ENCODE measurements at places on chromosomes 7 and 10. TPM values are rescaled to one million over a fixed set of nuclear protein-coding genes. Genes with fewer than 3 reads are reported as not detected.

Gene KCNK18
- not detected for total RNA-seq

Gene PROSER2
- total RNA-seq, result 31.3 TPM

Gene AKR1C8
- total RNA-seq, result 0.21 TPM

Gene TMEM168
- total RNA-seq, result 19.7 TPM

Gene SYNPO2L
- not detected for total RNA-seq

Gene TRIP6
- 76.9 TPM for total RNA-seq

Gene GIMAP4
- 0.15 TPM for total RNA-seq

Gene SRRM3
- 4.2 TPM for total RNA-seq

Gene RBM17
- 47.6 TPM for total RNA-seq

Gene GPR141
- not detected for total RNA-seq

Gene FGFBP3
- total RNA-seq, result 1.1 TPM

Gene CALML5
- total RNA-seq, result not detected

Gene EFCAB10
- total RNA-seq, result not detected

Gene HSPA12A
- 2.0 TPM for total RNA-seq

Gene CNNM1
- not detected for total RNA-seq

Gene AGAP6
- 10.5 TPM for total RNA-seq
